Aortic smooth muscle cell (primary cell): ENCODE measurements at places on chromosomes 4 and X. TPM values are rescaled to one million over a fixed set of nuclear protein-coding genes. Genes with fewer than 3 reads are reported as not detected.

The ERCC6L gene
- total RNA-seq: 2.2 and 3.8 TPM in 2 replicates

The BST1 gene
- total RNA-seq: 15.4 and 19.7 TPM in 2 replicates

The RTL3 gene
- total RNA-seq: not detected in 2 replicates

The ADH6 gene
- total RNA-seq: 0.12 TPM in 1 of 2 replicates, not detected in the other

The XPNPEP2 gene
- total RNA-seq: not detected in 2 replicates

The KCND1 gene
- total RNA-seq: 0.56 and 0.79 TPM in 2 replicates

The SLC16A2 gene
- total RNA-seq: 4.1 and 5.0 TPM in 2 replicates

The DIAPH2 gene
- 17.0 and 33.8 TPM in 2 replicates for total RNA-seq

The CLCN3 gene
- total RNA-seq: 47.3 and 51.9 TPM in 2 replicates

The TCEAL7 gene
- total RNA-seq: 25.2 and 27.7 TPM in 2 replicates

The GAGE1 gene
- total RNA-seq: not detected in 2 replicates

The AREG gene
- not detected in 2 replicates for total RNA-seq

The CLCN4 gene
- 5.8 and 6.3 TPM in 2 replicates for total RNA-seq

The COL4A6 gene
- 4.4 and 7.3 TPM in 2 replicates for total RNA-seq

The CXCL8 gene
- total RNA-seq: 2.1 and 6.2 TPM in 2 replicates

The REELD1 gene
- total RNA-seq: not detected in 2 replicates

The SASH3 gene
- total RNA-seq: not detected in 2 replicates

The GATA1 gene
- not detected in 2 replicates for total RNA-seq

The MAP7D2 gene
- 0.26 TPM in 1 of 2 replicates, not detected in the other for total RNA-seq

The ZAR1 gene
- total RNA-seq: 0.06 TPM in 1 of 2 replicates, not detected in the other

The SMR3B gene
- total RNA-seq: not detected in 2 replicates

The SERTM2 gene
- total RNA-seq: not detected in 2 replicates

The MAGEB17 gene
- not detected in 2 replicates for total RNA-seq

The FRAS1 gene
- total RNA-seq: 0.13 and 0.37 TPM in 2 replicates

The SLC10A6 gene
- total RNA-seq: not detected in 2 replicates

The BCLAF3 gene
- 4.6 and 7.0 TPM in 2 replicates for total RNA-seq

The CSAG2 gene
- total RNA-seq: not detected in 2 replicates

The RBMX2 gene
- total RNA-seq: 24.4 and 29.1 TPM in 2 replicates

The ASB5 gene
- total RNA-seq: not detected in 2 replicates

The DMD gene
- total RNA-seq: 18.1 and 23.9 TPM in 2 replicates

The ARHGEF6 gene
- total RNA-seq: 9.9 and 14.2 TPM in 2 replicates

The FABP2 gene
- total RNA-seq: not detected in 2 replicates

The TBC1D8B gene
- total RNA-seq: 9.4 and 11.3 TPM in 2 replicates

The NAA11 gene
- total RNA-seq: 0.06 TPM in 1 of 2 replicates, not detected in the other

The NBDY gene
- total RNA-seq: 4.1 and 6.0 TPM in 2 replicates

The CYLC1 gene
- total RNA-seq: not detected in 2 replicates
